Mesenteric fat pad (tissue), 1 donor: ENCODE measurements at places on chromosomes 5 and 9. TPM values are rescaled to one million over a fixed set of nuclear protein-coding genes. Genes with fewer than 3 reads are reported as not detected.

The C9orf50 gene
- total RNA-seq = not detected

- DNase-seq = no peak
Measured at GRCh38 chr5:161645264-161645663, 40.3 kb upstream of the GABRA6 start.

The GZMA gene
- 1.0 TPM for total RNA-seq

DNA sequence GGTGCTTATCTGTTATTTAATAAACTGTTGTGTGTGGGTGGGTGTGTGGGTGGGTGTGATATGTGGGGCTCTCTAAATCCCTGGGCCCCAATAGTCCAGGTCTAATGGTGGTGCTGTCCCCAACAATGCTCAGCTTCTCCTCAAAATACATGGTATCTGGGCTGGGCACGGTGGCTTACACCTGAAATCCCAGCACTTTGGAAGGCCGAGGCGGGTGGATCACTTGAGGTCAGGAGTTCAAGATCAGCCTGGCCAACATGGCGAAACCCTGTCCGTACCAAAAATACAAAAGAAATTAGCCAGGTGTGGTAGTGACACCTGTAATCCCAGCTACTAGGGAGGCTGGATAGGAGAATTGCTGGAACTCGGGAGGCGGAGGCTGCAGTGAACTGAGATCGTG lies 4.5 kb upstream of the ORM1 start:
- peak; percentile 45 for DNase-seq

The SPINK6 gene
- total RNA-seq = not detected

The TBCA gene
- 137 TPM for total RNA-seq

GRCh38 chr5:110239786-110240185 lies 486.7 kb downstream of the TMEM232 start:
- no peak for DNase-seq

The TMEM215 gene
- total RNA-seq = not detected

DNA sequence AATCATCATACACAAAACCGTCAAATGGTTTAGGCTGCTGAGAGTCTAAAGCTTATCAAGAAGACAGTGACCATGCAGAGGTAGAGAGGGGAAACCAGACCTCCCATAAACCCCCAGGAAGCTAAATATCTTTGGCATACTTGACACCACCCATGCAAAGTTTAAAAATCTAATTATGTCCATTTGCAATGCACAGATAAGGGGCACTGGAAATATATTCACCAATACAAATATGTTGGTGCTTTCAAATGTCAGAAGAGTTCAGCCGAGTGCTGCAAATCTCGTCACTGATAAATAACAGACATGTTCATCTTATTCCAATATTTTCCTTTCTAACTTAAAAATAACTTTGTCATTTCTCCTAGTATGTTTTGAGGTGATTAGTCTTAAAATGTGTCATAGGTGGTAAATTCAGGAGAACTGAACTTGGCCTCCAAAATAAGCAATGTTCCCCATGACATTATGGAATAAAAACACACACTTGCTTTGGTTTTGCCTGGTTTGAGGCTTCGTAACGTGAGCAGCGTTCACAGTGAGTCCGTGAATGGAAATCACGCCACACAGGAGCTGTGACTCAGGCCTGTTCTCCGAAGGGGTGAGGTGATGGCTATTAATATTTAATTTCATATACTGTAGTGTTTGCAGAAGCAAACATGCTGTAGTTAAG lies 182.2 kb downstream of the AOPEP start:
- no peak for DNase-seq

The PCA3 gene
- not detected for total RNA-seq

GRCh38 chr5:32734827-32735378 lies 23.8 kb downstream of the NPR3 start:
- DNase-seq = no peak

The GABRG2 gene
- total RNA-seq = not detected

GRCh38 chr5:108588323-108588722 lies 159.4 kb upstream of the FER start:
- DNase-seq = no peak

DNA sequence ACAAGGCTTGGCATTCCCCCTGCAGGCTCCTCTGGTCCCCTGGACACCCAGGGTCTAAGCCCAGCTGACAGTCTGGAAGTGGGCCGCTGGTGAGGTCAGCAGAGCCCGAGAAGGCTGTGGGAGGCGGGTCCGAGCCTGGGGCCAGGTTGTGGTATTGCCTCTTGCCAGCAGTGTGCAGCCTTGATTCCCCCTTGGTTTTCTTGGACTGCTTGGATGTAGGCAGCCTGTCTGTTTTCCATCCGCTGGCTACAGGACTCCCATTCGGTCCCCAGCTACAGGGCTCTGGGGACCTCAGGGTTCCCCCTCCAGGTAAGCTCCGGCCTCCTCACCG lies 1.6 kb downstream of the AIF1L start:
- no peak for DNase-seq

The NDST1 gene
- total RNA-seq = 110 TPM

- DNase-seq = no peak
Measured at GRCh38 chr9:112866662-112867274, 23.9 kb downstream of the SLC46A2 start.

GRCh38 chr5:141994511-141995136 lies 18.2 kb downstream of the GNPDA1 start:
- DNase-seq = no peak

DNA sequence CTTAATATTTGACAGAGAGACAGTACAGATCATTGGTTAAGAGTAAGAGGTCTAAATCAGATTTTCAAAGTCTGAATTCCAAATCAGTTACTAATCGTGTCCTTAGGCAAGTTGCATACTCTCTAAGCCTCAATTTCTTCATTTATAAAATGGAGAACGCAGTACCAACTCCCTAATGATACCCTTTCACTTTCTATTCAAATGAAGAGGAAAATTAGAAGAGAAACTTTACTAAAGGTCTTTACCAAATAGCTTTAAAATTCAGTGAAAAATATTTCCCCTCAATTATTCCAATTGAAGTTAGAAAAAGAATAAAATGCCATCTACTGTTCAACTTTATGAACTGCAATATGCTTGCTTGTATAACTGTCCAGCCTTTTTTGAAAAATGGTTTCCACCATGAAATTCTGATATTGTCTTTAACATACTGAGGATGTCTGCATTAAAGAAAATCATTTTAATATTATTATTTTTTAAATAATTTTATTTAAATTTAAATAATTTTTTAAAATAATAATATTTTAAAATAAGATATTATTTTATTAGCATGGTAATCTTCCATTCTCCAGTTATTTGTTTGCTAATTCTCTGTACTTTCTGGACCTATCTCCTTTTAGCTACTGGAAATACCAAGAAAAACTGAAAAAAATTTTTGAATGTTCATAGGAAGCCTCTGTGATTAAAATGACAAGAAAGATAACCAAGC lies 36.0 kb downstream of the POC5 start:
- DNase-seq = no peak

DNA sequence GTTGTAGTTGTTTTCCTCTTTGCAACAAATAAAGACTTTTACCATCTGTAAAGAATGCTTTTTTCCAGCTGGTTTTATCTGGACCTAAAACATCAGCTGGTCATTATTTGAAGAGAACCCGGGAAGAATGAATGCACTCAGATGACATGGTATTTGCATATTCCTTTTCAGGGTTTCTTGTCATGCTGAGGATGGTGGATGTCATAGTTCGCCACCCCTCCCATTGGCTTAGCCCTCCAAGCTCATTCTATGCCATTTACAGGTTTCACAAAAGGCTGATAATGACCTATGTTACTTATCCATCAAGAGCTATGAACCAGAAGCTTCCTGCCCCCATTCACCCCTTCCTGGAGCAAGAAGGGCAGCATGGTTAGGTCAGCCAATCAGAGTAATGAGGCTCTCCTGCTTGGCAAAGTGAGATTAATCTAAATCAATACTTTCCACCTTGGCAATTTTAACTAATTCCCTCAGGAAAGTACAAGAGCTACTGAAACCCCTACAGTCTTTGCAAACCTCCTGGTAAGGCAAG lies 440.5 kb upstream of the TLE4 start:
- no peak for DNase-seq

The CAVIN4 gene
- 0.26 TPM for total RNA-seq

DNA sequence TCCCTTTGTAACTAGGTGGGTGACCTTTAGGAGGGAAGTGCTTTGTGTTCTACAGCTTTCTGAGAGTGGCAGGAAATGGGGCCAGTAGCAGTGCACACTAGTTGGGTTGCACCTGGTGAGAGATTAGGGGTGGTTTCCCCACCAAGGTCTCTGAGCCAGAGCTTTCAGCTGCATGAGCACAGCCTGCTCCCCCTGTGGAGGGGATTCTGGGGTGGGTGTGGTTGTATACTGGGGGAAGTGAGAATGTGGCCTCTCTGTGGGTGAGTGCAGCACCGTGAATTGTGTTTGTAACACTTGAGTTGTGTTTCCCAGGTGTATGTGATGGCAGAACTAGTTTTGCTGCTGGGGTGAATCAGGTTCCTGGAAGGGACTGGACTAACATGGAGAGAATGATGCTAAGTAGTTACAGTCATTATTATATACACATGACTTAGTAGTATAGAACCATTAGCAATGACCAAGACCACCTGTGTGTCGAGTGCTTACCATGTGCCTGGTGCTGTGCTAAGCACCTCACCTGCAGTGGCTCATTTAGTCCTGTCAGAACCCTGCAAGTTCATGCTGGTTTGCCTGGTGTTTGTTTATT lies 11.8 kb upstream of the CXXC5 start:
- DNase-seq = peak; percentile 84

The FOXI1 gene
- not detected for total RNA-seq

The RGS14 gene
- 8.2 TPM for total RNA-seq

DNA sequence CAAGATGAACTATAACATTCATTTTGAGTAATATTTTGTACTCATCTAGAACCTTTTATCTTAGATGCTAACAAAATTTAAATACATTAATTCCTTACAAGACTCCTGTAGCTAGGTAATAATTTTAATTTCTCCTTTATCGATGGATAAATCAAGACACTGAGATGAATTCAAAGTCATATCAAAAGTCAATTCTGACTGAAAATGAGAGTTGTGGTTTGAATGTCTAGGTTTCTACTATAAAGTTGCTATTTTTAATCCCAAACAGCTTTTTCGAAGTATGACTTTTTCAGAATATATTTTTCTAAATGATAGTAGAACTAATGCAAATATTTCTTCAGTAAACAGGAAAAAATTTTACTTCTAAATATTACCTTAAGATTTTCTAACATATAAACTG lies 491.7 kb upstream of the FAM174A start:
- DNase-seq = no peak

GRCh38 chr9:129774791-129775447 lies 22.1 kb upstream of the PTGES start:
- DNase-seq = no peak

GRCh38 chr9:70880535-70880934 lies 240.9 kb downstream of the TRPM3 start:
- no peak for DNase-seq

The STARD4 gene
- 10.7 TPM for total RNA-seq

The OR1K1 gene
- not detected for total RNA-seq

DNA sequence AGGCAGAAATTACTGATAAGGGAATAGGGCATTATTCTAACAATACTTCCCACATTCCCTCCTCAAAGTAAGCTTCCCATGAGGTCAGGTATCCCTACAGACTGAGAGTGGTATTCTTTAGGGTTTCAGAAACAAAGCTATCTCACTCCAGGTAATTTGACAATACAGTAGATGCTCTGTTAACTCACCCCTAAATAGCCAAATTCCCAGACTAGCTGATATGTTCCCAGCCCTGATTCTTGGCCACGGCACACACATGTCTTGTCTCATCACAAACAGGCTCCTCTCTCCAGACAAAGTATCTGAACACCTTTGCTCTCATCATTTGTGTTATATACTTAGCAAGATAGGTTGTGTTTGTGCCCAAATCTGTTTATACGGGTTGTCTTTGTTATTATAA lies 139.9 kb downstream of the ZNF608 start:
- no peak for DNase-seq

DNA sequence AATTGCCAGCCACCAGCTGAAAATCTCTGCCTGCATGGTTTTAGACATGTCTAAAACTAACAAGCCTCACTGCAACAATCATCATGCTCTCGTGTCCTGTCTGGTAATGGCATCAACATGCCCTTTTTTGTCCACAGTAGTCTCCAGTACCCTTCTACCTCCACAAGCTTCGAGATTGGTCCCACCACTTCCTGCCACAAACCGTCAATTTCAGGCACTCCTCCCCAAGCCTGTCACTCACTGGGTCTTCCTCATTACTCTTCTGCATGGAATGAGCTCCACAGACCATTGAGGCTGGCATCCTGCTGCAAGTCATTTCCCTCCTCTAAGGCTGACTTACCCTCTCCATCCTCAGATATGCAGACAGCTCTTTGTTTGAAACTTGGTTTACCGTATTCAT lies 9.0 kb downstream of the LPAR1 start:
- no peak for DNase-seq

GRCh38 chr9:98253565-98253964 lies 1.9 kb downstream of the TBC1D2 start:
- DNase-seq = no peak

GRCh38 chr5:71744009-71744790 lies 25.1 kb downstream of the CARTPT start:
- DNase-seq = no peak

DNA sequence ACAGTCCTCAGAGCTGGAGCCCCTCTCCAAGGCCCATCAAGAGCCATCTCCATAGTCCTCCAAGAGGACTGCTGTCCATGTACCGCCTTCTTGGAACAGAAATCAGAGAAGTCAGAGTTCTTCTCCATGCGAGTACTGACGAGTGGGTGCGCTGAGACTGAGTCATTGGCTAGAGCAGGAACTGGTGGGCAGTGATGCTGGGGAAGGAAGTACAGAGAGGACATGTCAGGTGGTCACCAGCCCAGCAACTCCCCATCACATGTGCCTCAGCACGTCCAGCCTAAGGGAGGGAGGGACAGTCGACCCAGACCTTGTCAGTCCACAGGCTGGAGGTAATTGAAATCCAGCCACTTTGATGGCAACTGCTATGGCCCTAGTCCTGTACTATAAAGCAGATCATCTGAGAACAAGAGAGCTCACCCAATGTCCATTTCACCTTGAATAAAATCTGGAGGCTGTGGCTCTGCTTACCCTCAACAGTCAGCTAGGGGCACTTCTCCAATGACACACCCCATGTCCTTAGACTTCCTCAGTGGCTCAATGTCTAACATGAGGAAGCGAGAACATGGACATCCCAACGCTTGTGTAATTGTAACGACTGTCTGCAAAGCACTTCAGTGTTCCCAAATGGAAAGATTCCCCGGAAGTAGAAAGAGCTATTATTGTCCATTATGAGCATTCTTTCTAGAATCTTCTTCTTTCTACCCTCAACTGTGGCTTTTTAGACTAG lies 15.0 kb upstream of the FBP1 start:
- no peak for DNase-seq

DNA sequence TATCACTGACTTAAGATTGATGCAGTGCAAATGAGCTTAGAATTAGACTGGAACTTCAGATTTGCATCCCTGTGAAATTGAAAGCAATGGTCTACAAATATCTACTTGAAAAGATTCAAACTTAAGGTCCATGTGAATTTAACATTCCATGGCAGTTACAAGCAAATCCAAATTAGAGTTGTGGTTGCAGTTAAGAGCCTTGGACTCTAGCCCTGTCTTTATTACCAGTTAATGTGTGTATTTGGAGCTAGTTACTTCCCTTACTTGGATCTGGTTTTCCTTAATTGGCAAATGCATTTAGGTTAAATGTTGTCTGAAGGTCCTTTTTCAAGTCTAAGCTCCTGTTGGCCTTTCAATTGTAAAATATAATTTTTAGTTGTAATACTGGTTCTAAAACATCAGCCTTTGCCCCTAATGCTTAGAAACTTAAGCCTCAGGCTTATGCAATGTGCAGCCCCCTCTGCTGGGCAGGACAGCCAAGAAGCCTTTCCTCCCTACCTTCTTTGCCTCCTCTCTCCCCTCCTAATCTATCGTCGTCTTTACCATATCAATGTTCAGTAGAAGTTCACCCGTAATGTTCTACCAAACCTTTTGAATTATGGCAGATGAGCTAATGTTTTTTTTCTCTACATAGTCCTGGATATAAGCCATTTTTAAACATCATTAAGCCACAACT lies 59.5 kb downstream of the ERMP1 start:
- no peak for DNase-seq
